ENCODE measurements at places on chromosomes 2 and 18.

DNA sequence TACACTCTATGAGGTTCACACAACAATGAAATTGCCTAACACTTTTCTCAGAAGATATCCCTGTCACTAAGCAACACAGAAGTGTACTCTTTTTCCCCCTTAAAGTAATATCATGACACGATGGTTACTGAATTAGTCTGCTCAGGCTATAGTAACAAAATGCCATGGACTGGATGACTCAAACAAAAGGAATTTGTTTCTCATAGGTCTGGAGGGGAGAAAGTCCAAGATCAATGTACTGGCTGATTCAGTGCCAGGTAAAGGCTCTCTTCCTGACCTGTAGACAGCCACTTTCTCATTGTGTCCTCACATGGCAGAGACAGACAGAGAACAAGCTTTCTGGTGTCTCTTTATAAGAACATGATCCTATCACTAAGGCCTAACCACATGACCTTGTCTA is 211.9 kb downstream of the RBM43 start:
- no peak for DNase-seq

DNA sequence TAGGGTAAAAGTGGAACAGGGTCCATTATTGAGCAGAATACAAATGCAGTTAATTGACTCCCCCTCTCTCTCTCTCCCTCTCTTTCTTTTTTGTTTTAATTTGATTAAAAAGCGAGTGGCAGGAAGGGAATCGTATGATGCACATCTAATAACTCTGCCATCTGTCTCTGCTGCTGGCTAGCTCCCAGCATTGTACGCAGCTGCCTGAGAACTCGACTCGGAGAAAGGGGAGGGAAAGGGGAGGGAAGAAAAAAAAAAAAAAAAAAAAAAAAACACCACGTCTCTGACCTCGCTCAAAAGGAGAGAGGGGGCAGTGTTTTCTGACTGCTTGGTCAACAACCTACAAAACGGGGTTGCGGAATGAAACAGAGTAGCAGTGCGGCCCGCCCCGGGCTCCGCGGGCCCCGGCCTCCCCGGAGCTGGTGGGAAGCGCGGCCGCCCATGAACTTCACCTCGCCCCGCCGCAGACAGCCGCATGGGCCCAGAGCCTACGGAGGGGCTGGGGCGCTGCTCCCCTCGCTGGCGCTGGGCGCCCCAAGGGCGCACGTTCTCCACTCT is 265.7 kb downstream of the TCF4 start:
- no peak for DNase-seq

DNA sequence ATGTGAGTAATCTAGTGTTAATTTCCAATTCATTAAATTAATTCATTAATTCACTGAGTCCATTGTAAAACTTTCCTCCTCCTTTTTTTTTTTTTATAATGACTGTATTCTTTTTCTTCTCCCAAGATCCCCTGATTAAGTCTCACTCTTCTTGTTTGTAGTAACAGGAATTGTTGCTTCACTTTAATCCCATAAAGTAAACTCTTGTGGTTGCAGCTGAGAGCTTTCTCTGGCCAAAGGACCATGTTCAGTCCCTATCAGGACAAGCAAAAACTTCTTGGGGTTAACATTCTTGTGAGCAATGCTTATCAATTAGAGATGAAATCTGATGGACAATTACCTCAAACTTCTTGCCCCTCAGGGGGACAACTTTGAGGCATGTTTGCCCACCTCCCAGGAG is 400.2 kb upstream of the SPHKAP start:
- DNase-seq: no peak

GRCh38 chr2:50491541-50492476 is 540.1 kb downstream of the NRXN1 start:
- no peak for DNase-seq

- DNase-seq: no peak
Measured at GRCh38 chr2:143632751-143633374, 503.6 kb downstream of the ARHGAP15 start.

DNA sequence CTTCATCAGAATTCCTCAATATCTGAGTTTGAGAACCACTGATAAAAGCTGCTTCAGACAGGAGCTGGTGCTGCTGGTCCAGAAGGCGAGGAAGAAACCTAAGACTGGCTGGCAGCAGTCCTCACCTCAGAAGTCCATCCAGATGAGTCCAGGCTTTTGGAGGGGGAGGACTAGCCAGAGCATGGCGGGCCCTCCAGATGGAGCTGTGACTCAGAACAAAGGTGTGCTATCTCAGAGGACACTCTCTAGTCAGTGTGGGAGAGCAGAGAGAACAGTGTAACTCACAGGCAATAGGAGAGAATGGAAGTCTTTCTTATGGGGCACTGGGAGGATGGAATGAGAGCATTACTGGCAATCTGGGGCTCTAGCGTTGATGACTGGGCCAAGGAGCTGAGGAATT is 191.4 kb downstream of the NYAP2 start:
- no peak for DNase-seq

- DNase-seq: no peak
Measured at GRCh38 chr2:19505199-19506136, 147.0 kb upstream of the OSR1 start.

DNA sequence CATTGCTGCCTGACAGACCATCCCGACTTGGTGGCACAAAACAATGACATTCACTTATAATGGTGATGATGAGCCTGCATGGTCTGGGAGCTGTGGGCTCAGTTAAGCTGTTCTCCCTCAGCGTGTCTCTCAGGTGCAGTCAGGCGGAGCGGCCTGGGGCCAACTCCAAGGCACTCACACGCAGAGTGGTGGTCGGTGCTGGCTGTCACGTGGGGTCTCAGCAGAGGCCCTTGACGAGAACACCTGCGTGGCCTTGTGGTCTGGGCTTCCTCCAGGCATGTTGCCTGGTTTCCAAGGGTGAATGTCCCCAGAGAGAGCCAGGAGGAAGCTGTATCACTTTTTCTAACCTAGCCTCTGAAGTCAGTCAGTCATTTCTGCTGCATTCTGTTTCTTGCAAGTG is 29.8 kb downstream of the ARMC9 start:
- DNase-seq: no peak

- no peak for DNase-seq
Measured at GRCh38 chr2:233929352-233930022, 12.3 kb downstream of the TRPM8 start.

DNA sequence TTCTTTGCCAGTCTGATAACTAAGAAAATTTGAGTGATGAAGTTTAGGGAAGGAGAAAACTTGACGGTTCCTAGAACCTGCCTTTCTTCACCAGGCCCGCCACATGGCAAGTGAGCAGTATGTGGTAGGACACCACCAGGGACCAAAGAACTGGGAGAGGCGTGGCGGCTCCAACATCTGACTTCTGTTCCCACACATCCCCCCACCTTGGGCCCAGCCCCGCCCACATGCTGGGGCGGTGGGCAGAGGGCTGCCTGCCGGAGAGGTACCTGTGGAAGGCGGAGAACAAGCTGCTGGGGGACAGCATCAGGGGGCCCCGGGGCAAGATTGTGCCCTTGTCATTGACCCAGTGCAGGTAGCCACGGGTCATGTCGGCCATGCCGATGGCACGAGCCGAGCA is 75.0 kb downstream of the EMILIN2 start:
- DNase-seq: no peak

DNA sequence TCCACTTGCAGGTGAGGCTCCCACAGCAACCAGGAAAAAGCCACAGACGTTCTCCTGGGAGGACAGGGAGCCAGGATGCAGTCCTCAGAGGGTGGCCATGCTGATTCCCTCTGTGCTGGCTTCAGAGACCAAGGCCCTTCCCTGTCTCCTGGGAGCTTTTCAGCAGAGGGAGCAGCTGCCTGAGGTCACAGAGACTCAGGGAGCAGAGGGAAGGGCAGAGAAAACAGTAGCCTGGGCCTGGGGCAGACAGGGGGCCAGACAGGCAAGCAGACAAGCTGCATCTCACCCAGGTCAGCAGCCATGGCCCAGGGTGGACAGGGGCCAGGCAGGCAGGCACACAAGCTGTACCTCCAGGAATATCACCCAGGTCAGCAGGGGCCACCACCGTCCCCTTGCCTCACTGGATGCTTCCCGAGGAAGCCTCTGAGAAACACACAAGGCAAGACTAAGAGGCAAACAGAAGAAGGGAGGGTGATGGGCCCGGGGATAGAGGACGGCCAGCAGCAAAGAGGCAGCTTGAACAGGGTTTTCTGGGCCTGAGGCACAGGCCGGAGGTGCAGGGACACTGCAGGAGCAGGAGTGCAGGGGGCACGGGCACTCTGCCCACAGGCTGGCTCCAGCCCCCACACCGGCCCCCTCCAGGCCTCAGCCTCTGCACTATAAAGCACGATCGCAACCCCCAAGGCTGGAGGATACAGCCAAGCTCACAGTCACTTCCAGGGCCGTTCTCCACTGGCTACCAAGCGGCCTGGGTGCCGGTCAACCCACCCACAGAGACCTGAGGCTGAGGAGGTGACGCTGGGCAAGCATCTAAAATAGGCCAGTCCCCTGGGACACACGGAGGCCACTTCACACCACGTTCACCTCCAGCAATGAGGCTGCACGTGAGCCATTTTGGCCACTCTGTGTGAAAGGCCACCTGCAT is 6.1 kb downstream of the SLC66A2 start:
- DNase-seq: no peak

DNA sequence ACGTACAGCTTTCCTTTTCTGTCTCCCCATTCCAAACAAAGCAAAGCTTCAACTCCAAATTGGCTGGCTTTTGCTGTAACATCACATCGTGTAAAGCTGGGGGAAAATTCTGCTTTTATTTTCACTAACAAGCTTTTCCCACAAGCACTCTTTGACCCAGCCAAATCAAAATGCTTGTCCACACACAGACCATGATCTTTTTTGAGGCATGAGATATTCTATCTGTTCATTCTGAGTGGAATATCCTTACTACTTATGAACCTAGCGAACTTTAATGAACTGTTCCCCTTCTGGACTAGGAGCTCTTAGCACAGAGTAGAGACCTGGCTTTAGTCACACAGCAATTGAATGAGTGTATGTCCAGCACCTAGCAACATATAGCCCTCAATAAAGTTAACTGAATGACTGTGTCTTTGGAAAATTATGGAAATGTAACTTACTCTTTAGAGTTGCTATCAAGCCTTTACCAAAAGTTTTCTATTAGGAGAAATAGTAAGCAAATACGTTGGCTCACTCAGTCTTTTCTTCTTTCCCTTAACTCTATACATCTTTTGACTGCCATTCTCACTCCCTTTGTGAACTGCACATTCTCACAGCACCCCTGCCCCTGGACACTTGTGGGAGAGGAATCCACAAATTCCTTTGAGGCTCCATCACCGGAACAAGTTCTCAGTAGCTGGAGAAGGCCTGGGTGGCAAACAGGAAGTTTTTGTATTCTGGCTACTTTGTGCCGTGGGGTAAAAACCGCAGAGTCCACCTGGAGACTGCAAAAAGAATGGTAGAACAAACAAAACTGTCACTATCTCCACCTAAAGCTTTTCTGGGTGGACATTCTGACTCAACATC is 1.3 kb upstream of the UBE2E3 start:
- DNase-seq: no peak

GRCh38 chr2:165905269-165905668 is 48.3 kb downstream of the TTC21B start:
- no peak for DNase-seq

DNA sequence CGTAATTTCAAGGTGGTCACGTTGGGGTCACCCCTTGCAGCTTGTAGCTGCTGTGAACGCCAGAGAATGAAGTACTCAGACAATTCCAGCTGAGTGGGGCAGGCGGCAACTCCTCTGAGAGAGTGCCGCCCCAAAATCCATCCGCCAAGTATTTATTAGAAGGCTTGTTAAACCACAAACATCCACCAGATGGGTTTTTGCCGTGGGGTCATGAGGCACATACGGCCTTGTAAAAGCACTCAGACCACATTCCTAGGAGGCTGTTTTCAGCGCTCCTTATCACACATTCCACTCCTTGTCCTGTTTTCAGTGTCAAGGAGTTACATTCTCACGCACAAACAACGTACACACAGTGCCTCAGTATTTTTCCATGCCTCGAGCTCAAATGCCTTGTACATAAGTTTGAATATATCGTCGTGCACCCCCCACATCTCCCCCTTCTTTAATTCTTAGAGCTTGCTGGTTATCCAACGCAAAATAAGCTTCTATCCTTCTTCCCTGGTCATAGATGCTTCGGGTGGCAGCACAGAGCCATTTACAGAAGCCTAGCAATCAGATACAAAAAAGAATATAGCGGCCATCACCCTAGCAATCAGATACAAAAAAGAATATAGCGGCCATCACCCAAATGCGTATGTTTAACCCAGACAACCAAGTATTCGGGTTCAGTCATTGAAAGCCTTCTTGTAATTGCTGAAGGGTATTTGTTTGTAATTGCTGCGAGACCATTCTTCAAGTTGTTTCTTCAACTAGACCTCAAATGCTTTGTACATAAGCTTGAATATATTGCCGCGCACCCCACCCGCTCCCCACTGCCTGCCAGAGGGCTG is 7.3 kb downstream of the ALPP start:
- DNase-seq: no peak

DNA sequence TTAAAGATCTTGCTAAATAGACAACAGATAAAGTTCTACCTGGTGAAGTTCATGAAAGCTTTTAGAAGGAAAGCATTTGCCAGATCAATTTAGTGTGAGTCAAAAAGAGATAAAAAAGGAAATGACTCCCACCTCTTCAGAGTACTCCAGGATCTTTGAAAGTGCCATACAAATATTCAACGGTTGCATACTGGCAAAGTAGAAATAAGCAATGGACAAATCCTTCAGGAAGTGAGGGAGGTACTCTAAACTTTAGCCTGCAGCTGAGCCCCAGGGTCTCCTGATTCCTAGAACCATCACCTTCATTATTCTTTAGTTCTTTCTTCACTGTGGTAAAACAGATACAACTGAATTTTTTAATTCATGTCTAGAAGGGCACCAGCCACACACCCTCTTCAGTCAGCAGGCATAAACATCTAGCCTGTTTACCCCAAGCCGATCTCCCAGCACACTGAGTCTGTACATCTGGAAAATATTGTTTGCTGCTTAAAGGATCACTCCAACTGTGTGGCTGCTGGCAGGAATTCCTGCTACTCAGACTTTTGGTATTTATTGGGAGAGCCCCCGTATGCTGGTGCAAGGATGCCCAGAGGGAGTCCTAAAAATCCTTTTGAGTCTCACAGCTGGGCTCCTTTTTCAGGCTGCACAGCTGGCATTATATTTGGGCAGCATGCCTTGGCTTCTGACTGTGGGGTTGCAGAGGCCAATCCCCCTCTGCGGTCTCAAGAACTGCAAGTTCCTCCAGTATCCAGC is 72.3 kb upstream of the SESTD1 start:
- no peak for DNase-seq

- no peak for DNase-seq
Measured at GRCh38 chr2:144893464-144893863, 373.5 kb upstream of the ZEB2 start.

GRCh38 chr2:72813841-72814240 is 12.0 kb downstream of the EXOC6B start:
- DNase-seq: no peak

DNA sequence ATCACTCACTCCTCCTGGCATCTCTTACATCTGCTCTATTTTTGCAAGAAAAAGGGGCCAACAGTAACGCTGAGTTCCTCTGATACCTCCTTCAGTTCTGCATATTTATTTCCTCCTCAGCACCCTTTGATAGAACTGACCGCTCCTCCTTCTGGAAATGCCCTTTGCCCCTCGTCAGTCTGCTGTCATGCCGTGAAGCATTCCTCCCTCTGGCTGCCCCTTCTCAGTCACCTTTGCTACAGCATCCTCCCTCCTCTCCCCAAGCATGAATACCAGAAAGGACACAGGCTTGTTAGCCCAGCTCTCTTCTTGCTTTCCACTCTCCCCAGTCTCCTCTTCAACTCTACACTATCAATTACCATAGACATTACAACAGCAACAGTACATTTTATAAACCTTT is 135.4 kb downstream of the NBAS start:
- no peak for DNase-seq

All from activated CD4-positive, CD25-positive, alpha-beta regulatory T cell treated with anti-CD3 and anti-CD28 coated beads, Interleukin-2, amount 50 U/mL, for 16 hours (primary cell).